ENCODE measurements at places on chromosomes 11 and 22. TPM values are rescaled to one million over a fixed set of nuclear protein-coding genes. Genes with fewer than 3 reads are reported as not detected.

- DNase-seq: no peak
Observed at GRCh38 chr11:62125881-62126280, 2.1 kb downstream of the INCENP start.

GRCh38 chr22:45971408-45972028, 5.4 kb downstream of the WNT7B start:
- DNase-seq: no peak

GRCh38 chr22:39462443-39463221, 5.8 kb downstream of the MGAT3 start:
- no peak for DNase-seq

Gene SCUBE2
- total RNA-seq: 8.8 TPM

Gene MUC5AC
- 0.27 TPM for total RNA-seq

Gene APOA4
- not detected for total RNA-seq

Gene ST3GAL4
- 72.4 TPM for total RNA-seq

Gene PKNOX2
- total RNA-seq: 17.3 TPM

Data from sciatic nerve (tissue), 2 donors.